ENCODE measurements at places on chromosomes 11 and 22.
A peak's percentile ranks its signal among the peaks of the same experiment; 100 is the strongest.

DNA sequence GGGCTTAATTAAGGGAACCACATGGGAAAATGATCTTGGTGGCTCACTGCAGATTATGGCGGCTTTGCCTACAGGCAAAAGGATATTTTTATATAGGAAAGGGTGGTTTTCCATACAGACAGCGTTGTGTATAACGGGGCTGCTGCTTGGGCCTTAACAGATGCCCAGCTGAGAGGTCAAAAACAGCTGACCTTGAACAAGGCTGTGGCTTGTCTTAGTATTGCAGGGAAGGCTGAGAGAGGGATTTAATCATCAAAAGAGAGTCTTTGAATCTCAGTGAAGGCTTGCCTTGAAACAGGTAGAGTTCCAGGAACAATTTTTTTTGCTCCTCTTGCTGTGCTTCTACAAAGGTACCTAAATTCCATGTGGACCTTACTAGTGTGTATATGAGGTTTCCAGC is 301.6 kb upstream of the C11orf87 start:
- DNase-seq, result no peak

DNA sequence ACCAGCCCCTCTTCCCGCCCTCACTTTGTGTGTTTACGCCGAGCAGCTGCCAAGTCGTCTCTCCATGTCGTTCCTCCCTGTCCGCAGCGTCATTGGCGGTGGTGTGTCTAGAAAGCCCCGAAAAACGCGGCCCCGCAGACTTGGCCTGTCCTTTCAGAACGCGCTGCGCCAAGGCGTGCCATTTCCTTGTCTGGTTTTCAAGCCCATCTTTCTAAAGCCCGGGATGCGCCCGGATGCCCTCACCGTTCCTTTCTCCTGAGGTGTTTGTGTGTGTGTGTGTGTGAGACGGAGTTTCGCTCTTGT is 557 bp downstream of the MOV10L1 start:
- no peak for DNase-seq

DNA sequence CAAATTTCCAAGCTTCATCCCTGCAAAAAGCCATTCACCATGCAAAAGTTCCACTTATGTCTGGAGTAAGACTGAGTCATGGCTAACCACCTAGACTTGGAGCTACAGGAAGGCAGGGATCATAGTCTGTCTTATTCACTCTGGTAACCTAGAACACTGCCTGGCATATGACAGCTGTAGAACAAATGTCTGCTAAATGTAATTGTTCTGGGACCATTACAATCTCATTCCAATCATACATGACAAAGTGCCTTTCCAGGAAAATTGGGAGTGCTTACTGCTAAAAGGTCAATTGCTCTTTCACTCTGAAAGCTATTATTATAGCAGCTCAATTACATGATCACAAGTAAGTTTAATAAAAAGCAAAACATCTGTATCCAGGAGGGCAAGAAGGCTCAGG is 99.1 kb upstream of the CHRM4 start:
- peak; percentile 13 for DNase-seq

- DNase-seq, result peak; percentile 99
Measured at GRCh38 chr22:31646186-31647019, 15.6 kb downstream of the PISD start.

- peak; percentile 63 for DNase-seq
Measured at GRCh38 chr11:58900479-58901420, 38.5 kb upstream of the GLYATL1 start.

DNA sequence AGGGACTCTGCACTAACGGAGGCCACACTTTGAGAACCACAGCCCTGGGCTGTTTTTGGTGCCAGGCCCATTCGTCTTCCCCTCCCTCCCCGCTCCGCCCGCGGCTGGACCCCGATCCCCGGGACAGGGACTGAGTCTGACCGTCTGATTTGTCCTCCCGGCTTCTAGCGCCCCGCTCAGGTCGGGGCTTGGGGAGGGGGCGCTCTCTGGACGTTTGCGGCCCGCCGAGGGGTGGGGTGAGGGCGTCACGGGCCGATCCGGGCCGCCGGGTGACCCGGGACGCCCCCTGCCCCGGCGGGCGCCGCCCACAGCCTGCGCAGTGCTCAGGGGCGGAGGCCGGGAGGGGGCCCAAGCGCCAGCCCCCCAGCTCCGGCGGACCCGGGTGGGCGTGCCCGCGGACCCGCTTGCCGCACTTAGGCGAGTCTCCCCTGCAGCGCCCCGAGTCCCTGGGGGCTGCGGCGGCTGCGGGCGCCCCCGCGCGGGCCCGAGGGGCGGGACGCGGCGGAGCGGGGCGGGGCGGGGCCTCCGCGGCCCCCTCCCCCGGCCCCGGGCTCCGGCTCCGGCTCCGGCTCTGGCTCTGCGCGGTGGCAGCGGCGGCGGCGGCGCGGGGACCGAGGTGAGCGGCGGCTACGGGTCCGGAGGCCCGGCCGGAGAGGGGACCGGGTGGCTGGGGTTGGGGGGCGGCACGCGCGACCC is 33.7 kb upstream of the PRR5 start:
- DNase-seq, result no peak

DNA sequence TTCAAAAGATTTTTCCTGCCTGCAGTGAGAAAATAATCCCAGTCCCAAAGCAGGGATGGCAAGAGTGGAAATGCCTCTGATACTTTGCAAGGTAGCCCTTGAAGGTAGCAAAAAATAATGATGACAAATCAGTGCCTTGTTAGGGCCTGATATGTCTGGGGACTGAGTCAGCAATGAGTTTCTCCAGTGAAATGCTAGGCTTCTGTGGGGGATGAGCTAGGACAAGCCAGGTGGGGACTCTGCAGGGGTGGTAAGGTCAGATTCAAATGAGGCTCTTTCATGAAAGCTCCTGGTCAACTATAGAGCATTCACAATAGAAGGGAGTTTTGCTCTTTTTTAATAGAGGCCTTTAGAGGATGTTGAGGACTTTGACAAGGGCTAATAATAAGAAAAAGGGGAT is 77.7 kb downstream of the ME3 start:
- peak; percentile 75 for DNase-seq
